ENCODE measurements at places on chromosomes 6 and 20. TPM values are rescaled to one million over a fixed set of nuclear protein-coding genes. Genes with fewer than 3 reads are reported as not detected.

The ULBP1 gene
- 0.23 TPM for total RNA-seq

The LINC00237 gene
- not detected for total RNA-seq

DNA sequence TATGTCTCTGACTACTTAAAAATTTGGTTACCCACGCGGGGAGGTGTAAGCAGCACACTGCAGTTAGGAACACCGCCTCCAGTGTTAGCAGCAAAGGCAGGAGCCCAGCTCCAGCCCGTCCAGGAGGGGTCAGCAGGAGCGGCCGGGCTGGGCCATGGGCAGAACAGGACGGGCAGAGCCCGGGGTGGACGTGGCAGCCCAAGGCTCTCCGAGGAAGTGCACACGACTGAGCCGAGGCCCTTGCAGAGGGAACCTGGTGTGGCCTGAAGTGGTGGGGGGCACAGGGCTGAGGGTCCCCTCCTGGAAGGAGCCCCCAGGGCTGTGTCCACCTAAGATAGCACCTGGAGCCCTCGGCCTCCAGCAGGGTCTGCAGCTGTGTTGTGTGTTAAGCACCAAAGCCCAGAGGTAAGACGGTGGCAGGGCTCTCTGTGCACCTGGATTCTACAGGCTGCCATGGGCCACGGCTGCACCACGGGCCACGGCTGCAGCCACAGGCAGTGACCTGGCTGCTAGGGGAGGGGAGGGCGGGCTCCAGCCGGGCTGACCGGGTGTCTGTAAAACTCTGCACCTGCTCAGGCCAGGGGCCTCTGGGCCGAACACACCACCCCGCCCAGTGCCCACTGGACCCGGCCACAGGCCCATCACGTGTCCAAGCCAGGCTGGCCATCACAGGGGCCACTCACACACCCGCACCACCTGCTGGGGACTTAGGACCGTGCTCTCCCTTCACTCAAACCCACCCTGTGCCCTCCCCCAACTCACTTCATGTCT lies 6.6 kb downstream of the SLC2A4RG start:
- H3K27ac ChIP-seq = no peak overlapping the region
- no peaks in the 10 kb centered on the region for H3K27me3 ChIP-seq
- no peak for DNase-seq
- H3K36me3 ChIP-seq = peaks cover 3% of the 10 kb centered on the region
- H3K4me1 ChIP-seq = peaks cover 45% of the 10 kb centered on the region

The ULBP3 gene
- 1.2 TPM for total RNA-seq

DNA sequence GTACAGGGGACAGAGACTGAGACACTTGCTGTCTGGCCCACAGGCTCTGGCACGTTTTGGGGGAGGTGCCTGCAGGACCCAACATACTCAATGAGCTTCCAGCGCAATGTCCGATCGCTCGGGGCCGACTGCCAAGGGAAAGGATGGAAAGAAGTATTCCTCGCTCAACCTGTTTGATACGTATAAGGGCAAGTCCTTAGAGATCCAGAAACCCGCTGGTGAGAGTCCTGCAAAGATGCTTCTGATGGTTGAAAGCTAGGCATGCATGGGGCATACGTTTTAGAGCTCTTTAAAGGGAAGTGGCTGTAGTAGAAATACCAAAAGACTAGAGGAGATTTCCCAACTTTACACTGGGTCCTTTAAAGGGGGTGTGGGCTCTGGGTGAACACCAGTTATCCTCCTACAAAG lies 2.2 kb downstream of the PRRC2A start:
- no peak overlapping the region for H3K27ac ChIP-seq
- peaks cover 49% of the 10 kb centered on the region for H3K36me3 ChIP-seq
- no peaks in the 10 kb centered on the region for H3K27me3 ChIP-seq
- DNase-seq = no peak
- peaks cover 13% of the 10 kb centered on the region for H3K4me1 ChIP-seq

DNA sequence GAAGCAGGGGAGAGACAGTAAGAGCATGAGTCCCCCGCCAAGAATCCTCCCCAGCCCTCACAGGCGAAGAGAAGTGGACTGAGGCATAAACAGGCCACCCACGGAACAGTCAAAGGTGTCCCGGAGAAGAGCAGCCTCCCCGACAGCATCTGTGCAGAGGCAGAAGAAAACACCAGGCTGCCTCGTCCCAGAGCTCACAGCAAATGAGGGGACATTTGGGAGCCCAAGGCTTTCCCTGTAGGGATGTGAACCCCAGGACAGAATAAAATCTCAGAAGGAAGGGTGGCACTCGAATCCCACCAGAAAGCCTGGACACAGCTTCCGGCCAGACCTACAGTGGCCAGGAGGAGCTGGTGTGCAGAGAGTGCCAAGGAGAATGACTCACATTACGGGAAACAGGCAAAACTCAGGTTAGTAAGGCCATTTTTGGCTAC lies 90.4 kb downstream of the DLL1 start:
- peaks cover 2% of the 10 kb centered on the region for H3K27me3 ChIP-seq
- no peak overlapping the region for H3K4me3 ChIP-seq
- DNase-seq = no peak
- H3K27ac ChIP-seq = no peak overlapping the region
- no peaks in the 10 kb centered on the region for H3K36me3 ChIP-seq
